DMS 273 treated with DMSO at 0.1 percent for 48 hours (cell line): ENCODE measurements at places on chromosomes 4 and X.

- DNase-seq, result peak; percentile 52
Observed at GRCh38 chr4:2843263-2843940, at the start of gene ADD1. TSS of gene ADD1 (plus strand) at chr4:2843844. CDS start at chr4:2875916, 32,072 bp downstream.

DNA sequence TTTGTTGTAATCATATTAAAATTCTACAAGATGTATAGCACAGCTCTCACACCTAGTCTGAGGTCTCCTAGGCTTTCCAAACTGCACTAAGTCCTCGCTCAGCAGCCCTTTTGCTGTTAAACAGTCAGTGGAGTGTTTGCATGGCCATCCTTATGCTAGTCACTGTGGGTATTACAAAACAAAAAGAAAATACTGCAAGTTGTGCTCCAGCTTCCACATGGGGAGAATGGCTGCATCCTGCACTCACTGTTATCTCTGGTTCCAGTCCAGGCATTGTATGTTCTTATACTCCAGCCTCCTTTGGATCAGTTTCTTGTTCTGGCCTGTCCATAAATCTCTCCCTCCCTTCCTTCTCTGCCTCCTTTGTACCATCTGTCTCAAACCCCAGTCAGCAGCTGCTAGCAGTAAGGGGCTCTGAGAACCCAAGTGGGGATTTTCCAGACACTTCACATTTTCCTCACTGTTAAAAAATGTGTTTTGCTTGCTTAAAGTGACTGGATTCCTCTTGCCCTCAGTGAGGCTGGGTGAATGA is 38.5 kb upstream of the BMP15 start:
- no peak for DNase-seq

GRCh38 chrX:3651277-3651676 is 62.2 kb downstream of the PRKX start:
- no peak for DNase-seq

- DNase-seq, result no peak
Observed at GRCh38 chrX:134362560-134363089, 97.3 kb upstream of the HPRT1 start.

DNA sequence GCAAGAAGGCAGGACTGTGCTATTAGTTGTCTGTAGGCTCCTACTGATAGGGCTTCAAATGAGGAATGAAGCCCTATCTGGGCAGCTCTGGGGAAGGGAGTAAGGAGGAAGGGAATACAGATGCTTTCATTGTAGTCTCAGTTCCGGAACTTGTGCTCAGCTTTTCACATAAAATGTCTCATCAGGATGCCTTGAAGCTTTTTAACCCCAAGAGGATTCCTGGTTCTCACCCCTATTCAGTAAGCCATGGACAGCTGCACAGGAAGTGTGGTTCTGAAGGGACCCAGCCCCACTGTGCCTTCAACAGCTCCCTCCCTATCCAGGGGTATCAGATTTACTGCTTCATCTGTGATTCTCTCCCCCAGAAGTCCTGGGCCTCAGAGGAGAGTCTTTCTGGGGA is 5.0 kb downstream of the ARMCX5 start:
- DNase-seq, result no peak
